ENCODE measurements at places on chromosomes 5 and 9.

- DNase-seq = no peak
Measured at GRCh38 chr5:173192561-173192960, 42.4 kb downstream of the NKX2-5 start.

DNA sequence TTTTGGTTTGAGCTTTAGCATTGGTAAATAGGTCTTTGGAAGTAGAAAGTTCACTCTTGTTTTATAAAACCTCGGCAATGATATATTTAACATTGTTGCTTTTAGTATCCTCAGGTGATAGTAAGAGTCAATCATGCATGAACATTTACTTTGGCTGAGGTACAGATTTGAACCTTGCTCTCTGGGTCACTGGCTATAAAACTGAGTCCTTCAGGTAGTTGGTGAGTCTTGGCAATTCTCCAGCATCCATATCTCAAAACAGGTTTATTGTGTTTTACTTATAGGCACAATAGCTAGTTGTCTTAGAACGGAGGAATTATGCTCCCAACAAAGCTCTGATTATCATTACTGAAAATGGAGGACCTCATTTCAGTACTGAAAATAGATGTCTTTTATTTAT, 75.1 kb downstream of the MAT2B start:
- DNase-seq = no peak

DNA sequence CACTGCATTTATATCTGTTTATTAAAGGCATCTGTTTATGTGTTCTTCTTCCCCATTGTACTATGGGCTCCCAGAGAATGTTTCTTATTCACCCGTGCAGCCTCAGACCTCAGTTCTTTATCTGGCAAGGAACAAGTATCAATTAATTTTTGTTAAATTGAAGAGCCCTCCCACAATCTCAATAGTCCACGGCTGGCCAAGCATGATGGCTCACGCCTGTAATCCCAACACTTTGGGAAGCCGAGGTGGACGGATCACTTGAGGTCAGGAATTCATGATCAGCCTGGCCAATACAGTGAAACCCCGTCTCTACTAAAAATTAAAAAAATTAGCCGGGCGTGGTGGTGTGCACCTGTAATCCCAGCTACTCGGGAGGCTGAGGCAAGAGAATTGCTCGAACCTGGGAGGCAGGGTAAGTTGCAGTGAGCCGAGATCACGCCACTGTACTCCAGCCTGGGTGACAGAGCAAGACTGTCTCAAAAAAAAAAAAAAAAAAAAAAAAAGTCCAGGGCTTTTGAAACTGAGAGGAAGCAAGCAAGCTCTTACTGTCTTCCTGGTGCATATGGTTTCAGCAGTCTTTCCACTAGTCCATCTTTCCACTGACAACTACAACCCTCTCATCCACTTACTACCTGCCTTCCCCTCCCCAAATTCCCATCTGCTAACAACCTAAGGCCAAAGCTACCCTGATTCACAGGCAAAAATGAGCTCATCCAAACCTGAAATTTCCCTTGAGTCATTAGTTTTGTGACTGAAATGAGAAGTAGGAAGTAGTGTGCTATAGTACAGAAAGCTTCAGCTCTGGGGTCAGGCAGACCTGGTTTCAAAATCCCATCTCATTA, 2.3 kb upstream of the HK3 start:
- DNase-seq = no peak

GRCh38 chr9:89879276-89879675, 274.5 kb downstream of the GADD45G start:
- no peak for DNase-seq

GRCh38 chr9:33331377-33331891, 41.1 kb downstream of the NFX1 start:
- no peak for DNase-seq

DNA sequence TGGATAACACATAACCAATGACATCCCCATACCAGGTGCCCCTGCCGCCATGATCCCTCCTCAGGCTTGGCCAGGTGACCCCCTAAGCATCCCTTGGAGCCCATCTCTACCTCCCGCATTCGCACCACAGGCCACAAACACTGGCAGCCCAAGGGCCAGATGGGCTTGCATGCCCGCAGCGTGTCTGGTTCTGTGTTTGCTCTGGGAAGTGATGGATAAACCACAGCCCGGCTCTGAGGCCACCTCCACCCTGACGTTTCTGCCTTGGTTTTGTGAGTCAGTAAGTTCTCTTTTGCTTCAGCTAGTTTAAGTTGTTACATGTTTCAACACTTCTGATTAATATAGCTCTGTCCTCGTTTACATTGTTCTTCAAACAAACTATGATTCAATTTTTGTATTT, 172.4 kb upstream of the PHYKPL start:
- DNase-seq = peak; percentile 39

DNA sequence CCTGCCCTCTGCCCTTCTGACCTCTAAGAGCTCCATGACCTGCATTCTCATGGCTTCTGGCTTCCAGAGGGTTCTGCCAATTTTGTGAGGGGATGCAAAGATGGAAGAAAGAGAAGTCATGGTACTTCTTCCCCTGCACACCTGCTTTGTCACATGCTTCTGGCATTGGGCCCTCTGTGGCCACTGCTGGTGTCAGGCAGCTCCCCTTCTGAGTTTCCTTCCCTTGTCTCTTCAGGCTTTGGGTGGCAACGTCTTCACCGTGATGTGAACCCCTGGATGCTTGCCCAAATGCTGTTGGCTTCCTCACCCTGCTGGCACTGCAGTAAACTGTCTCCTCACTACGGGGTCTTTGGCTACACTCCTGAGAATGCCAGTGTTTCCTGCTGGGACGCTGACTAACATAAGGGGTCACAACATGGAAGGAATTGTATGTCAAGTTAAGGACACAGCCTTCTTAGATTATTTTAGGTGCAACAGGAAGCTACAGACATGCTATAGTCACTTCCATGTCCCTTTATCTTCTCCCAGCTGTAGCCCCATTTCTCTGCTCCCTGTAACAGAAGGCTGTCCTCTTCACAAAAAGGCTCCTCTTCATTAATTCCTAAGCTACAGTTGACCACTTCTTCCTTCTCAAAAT, 8.9 kb upstream of the CLINT1 start:
- no peak for DNase-seq

DNA sequence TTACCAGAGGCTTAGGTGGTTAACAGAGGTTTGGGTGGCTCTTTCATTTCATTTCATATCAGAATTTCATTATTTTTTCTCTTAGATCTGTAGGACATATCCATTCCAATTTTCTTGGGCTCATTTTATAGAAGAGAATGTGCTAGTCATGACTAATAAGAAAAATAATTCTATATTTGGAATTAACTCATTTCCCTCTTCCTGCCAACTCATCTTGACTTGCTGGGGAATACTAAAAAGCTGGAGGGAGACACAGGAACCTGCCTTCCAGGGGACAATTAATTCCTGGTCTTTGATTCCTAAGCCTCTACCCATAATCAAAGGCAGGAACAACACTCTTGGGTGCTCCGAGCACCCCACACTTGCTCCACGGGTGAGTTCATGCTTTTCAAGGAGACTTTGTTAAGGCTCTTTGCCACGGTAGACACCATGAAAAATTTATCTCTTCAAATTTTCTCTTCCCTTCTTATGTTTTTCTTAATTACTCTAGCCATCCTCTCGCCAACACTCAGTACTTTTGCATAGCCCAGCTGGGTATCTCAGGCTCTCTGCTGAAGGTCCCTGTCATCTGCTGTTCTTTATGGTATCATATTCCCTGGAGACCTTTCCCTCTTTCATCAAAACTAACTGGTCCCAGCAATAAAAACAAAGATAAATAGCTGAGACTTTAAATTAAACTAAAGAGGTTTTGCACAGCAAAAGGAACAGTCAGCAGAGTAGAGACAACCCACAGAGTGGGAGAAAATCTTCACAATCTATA, 273.9 kb downstream of the NPR3 start:
- no peak for DNase-seq

DNA sequence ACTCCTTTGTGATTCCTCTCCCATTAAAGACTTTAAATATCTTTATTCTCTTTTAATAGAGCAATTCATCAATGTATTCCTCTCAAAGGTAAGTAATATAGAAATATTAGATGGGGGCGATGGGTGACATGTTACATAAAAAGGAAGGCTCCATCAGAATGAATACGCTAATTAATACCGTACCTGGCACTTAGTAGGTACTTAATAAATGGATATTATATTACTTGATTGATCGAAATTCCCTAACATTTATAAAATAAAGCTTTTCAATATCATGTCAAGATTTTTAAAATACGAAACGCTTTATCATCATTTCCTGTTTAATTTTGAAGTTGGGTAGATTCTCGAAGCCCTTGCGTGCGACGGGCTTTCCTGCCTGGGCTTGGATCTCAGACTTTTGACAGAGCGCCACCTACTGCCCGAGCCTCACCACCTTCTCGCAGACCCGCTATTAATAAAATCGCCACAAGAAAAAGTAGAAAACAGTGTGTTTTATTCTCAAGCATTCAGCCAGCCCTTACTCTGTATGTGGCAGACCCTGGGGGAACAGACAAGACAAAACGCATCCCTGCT, 99.4 kb downstream of the C5orf15 start:
- DNase-seq = peak; percentile 83

GRCh38 chr5:124650147-124650561, 96.3 kb downstream of the ZNF608 start:
- no peak for DNase-seq

- no peak for DNase-seq
Measured at GRCh38 chr5:158639881-158640592, 459.7 kb downstream of the EBF1 start.

DNA sequence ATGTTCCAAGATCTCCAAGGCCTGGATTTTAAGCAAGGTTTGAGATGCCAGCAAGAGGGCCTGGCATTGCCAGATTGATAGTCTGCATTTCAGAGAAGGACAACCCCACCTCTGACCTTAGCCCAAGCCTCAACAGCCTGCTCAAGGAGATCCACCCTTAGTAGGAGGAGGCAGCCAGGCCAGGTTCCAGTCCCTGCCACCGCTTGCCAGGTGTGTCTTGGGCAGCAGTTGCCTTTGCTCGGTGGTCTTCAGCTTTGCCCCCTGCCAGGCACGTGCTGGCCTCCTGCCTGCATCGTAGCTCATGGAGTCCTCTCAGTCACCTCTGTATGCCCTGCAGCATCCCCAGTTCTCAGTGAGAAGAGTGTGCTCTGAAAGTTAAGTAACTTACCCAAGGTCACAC, 134.2 kb downstream of the KCNIP1 start:
- no peak for DNase-seq

DNA sequence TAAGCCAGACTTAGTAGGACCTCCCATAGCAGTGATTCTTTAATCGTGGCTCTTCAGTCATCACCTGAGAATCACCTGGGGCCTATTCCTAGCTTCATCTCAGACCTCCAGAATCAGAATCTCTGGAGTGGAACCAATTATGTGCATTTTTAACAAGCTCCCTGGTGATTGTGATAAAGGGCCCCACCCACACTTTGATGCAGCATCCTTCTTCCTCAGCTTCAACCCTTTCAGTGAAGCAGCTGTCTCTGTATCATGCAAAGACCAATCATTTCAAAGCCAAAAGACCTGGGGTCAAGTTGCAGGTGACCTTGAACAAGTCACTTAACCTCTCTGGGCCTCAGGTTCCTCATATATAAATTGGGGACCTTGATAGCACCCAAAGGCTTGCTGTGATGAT, 17.1 kb downstream of the FBXO10 start:
- DNase-seq = no peak

DNA sequence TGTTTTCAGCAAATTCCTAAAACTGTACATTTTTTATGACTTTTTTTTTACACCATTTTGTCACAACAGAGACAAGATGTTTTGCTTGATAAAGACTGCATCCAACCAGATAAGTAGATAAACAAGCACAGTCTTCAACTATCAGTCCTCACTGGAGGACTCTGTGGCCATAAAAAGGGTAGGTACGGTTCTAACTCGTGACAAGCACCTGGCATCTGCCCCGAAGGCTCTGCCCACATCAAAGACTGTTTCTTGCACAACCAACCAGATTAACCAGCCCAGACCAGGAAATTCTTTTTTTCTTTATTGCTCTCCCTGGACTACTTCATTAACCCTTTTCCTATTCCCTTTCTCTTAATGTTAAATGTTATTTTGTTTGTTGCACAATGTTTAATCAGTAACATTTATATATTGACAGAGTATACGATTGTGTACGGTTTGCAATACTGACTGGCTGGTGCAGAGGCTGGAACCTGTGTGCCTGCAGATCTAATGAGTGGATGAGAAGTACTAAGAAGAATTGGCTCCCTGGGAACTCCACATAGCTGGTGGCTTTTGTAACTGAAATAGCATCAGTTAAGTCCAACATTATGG, 74.1 kb downstream of the SERINC5 start:
- no peak for DNase-seq

DNA sequence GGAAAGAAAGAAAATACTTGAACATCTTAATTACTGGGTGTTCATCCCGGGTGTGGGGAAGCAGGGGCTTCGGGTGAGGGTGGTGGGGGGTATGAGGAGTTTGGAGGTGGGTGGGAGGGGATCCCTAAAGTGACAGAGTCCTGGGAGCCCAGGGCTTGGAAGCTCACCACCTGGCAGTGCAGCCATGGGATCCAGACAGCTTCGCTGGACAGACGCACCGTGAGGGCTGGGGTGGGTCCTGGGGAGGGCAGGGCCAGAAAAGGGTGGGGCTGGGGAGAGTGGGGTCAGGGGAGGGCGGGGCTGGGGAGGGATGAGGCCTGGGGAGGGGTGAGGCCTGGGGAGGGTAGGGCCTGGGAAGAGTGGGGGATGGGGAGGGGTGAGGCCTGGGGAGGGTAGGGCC, 127.5 kb upstream of the LPCAT1 start:
- peak; percentile 12 for DNase-seq

DNA sequence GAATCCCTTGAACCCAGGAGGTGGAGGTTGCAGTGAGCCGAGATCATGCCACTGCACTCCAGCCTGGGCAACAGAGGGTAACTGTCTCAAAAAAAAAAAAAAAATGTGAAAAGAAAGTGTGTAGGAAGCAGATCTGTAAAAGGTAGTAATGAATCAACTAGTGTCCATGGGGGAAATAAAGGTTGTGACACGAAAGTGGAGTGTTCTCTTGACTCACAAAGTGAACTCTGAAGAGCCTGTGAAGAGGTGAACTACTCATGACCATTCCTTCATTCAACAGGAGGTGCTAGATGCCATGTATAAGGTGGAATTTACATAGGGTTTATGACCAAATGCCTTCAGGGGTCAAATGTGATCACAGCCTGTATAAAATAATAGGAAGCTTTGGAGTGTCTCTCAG, 12.8 kb downstream of the IQGAP2 start:
- DNase-seq = no peak
